Activated T-cell treated with anti-CD3 and anti-CD28 coated beads, Interleukin-2, amount 50 U/mL, for 72 hours (primary cell): ENCODE measurements at places on chromosomes 7 and 10.

DNA sequence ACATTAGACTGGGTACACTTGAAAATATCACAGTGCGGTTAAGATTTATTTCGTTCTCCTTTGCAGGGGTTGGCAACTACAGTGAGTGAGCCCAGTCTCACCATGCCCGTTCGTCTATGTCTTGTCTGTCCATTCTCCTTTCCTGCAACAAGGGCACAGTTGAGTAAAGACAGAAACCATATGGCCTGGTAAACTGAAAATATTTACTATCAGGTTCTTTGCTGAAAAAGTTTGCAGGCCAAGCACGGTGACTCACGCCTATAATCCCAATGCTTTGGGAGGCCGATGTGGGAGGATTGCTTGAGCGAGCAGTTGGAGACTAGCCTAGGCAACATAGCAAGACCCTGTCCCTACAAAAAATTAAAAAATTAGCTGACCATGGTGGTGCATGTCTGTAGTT, 11.4 kb upstream of the KCTD7 start:
- DNase-seq, result no peak

GRCh38 chr7:129468087-129468486, 33.9 kb downstream of the STRIP2 start:
- no peak for DNase-seq

DNA sequence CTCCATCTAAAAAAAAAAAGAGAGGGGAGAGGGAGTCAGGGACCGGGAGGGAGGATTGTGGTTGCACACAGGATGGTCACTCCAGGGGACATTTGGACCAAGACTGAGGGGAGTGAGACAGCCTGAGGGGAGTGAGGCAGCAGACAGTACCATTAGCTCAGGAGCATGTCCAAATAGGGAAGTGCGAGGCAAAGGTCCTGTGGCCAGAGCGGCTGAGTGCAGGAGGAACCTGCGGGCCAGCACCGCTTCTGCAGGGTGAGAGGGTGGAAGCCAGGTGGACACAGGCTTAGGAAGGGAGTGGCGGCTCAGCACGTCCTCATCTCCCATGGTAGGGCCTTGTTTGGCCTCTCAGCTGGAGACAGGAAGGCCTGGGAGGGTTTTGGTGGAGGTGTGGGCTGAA, 48.9 kb upstream of the PFKFB3 start:
- DNase-seq, result no peak

DNA sequence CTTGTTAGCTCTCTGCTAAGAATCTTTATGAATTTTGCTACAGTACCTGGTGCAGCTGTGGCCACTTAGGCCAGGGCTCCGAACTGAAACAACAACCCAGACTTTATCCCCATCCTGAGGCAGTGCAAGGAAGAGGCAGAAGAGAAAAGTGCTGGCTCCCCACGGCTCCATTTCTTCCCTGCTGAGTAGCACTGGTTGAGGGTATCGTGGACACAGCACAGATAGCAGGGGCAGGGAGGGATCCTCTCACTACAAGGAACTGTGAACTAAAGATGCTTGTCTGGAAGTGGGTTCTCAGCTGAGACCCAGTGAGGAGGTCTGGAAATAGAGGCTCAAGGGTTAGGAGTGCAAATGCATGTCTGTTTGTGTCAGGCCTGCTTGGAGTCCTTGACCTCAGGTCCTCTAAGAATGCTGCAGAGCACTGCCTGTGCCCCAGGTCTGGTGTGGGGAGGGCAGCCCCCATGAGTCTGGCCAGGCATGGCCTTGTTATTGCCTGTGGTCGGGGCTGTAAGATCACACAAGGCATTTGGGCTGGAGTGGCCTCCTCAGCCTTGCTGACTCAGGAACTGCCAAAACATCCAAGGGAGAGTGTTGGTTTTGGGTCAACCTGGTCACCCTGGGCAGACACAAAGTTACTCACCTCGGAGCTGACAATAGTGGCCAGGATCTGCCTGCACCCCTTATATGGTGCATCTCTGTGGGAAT, 58.1 kb downstream of the DMBT1 start:
- DNase-seq, result no peak

DNA sequence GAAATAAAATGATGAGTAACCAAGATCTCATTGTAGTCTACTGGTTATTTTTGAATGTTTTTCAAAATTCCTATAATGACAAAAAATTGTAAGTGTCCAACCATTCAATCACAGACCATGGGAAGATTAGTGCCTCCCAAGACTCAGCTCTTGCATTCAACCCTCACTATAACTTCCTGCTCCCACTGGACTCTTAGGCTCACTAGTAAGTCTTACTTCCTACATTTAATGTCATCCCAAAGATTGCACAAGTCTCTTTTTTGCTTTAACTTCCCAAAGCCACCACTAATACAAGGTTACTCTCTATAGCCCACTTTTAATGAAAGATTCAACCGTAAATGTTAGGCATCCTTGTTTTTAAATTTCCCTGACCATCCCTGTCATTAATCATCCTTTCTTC, 111.9 kb upstream of the NRBF2 start:
- no peak for DNase-seq

DNA sequence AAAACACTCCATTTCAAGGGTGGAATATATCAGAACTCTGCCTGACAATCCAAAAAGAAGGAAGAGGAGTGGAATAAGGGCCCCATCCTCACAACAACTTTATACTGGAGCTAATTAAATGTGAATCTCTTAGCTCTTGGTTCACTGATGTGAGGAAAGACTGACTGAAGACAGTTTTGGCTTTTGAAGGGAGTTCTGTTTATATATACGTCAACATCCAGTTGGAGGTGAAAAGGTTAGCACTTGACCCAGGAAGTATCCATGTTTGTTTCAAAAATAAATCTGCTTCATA, 3.0 kb downstream of the HOXA1 start:
- no peak for DNase-seq

GRCh38 chr10:120075349-120075748, 182.8 kb downstream of the SEC23IP start:
- DNase-seq, result no peak

- DNase-seq, result no peak
These were observed 63.3 kb downstream of the GSAP start for GRCh38 chr7:77352665-77353406.

- no peak for DNase-seq
These were observed 223.8 kb downstream of the PRPF18 start for GRCh38 chr10:13810568-13810967.

DNA sequence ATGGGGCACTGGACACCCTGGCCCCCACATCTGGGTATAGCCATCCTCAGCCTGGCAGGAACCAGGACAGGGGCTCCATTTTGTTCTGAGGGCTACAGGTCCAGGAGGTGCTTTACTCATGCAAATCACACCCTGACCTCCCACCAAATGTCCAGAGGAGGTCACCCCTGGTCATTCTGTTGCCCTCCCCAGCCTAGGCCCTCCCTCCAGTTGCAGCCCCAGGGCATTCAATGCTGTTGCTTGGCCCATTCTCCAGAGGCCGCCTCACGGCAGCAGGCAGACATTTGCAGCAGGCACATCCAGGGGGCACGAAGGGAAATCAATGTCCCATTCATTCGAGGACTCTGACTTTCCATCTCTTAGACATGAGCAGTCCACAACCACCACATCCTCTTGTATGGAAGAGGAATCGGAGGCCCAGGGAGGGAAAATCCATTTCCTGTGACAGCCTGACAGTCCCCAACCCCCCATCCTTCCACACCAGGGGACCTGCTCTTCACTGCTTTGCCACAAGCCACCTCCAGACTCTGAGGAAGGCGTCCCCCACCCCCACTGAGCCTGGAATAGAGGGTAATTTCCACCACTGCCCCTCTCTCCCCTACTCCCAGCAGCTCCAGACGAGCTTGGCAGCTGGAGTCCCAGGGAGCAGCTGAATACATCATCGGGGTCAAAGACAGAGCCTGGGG, 76.2 kb upstream of the UNC5B start:
- DNase-seq, result no peak

GRCh38 chr7:132450188-132450587, 126.1 kb downstream of the PLXNA4 start:
- DNase-seq, result peak; percentile 24

DNA sequence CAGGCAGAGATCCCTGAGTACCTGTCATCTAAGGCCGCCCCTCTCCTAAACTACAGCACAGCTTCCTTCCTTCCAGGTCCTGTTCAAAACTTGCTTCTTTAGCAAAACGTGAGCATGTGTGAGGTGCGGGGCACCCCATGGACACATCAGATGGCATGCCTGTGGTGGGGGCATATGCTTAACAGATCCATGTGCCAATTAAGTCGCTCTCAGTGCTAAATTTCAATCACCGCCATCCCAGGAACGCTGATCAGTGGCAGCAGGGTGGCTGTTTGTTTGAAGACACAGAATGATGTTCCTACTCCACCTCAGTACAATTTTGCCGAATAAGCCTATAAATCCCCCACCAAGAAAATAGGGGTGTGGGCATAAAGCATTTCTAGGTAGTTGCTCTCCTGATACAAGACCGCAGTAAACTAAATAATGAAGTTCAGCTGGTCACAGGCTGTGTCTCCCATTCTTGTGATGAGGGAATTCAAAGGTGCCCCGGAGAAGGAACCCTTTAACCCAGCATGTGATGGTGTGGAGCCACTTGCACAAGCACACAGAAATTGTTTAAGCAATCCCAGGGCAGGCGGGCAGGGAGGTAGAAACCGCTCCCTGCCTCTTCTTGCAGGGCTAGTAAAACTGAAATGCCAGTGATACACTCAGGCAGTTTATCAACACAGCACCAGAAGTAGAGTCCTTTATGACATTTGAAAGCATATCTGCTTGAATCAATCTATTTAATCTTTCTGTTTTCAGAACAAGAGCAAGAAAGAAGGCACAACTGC, 205.7 kb downstream of the SORCS1 start:
- DNase-seq, result no peak

GRCh38 chr7:86930554-86931307, 128.7 kb downstream of the ELAPOR2 start:
- no peak for DNase-seq

GRCh38 chr10:33697016-33697415, 362.5 kb upstream of the NRP1 start:
- DNase-seq, result no peak

DNA sequence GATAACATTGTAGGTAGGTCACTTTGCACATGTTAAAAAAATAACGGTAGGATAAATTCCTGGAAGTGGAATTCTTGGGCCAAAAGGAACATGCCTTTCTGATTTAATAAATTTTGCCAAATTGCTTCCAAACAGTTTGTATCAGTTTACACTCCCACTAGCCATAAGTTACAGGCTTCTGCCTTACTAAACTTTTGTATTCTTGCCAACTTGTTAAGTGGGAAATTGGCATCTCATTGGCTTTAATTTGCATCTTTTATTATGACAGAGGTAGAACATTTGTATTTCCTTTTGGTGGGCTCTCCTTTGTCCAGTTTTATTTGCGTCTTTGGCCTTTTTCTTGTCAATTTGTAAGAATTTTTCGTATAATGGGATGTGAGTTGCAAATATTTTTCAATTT, 38.3 kb upstream of the FAM180A start:
- DNase-seq, result no peak

DNA sequence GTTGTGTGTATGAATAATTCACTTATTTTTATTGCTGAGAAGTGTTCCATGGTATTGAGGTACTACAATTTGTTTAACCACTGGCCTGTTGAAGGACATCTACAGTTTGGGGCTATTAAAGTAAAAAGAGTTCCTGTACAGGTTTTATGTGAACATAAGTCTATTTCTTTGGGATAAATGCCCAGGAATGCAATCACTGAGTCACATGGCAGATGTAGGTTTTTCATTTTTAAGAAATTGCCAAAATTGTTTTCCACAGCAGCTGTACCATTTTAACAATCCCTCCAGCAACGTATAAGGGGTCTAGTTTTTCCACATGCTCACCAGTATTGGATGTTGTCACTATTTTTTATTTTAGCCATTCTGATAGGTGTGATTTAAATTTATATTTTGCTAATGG, 243.9 kb downstream of the TNS3 start:
- no peak for DNase-seq

- DNase-seq, result no peak
These were observed 39.3 kb downstream of the STEAP4 start for GRCh38 chr7:88267421-88267820.

DNA sequence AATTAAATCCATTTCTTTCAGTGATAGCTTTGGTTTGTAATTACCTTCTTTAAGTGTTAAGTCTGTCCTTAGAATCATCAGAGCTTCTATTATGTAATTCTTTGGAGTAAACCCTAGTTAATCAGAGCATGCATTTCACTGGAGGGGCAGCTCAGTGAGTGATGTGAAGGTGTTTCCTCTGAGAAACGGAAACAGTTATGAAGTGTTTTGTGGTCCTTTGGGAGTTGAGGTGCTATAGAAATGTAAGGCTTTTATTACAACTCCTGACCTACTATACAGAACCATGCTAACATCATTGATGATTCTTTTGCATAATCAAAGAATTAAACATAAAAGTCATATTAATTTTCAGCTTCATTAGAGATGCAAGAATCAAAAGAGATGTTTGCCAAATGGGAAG, 141.5 kb downstream of the EXOC4 start:
- DNase-seq, result no peak

DNA sequence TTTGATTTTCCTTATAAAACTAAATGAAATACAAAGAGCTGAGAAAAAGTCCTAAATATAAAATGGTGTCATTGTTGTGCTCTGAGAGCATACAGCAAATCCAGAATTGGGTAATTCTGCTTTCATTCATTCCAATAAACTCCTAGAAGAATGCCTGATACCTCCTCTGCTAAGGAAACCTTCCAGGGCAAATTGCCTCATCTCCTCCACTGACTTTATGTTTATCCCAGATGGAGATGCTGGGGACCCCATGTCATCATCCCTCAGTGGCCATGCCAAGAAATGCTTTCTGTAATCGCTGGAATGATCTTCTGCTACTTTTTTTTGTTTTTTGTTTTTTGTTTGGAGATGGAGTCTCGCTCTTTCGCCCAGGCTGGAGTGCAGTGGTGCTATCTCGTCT, 119.3 kb upstream of the PRKCQ start:
- no peak for DNase-seq

- DNase-seq, result no peak
These were observed 54.3 kb downstream of the SPOCK2 start for GRCh38 chr10:72034040-72034499.

DNA sequence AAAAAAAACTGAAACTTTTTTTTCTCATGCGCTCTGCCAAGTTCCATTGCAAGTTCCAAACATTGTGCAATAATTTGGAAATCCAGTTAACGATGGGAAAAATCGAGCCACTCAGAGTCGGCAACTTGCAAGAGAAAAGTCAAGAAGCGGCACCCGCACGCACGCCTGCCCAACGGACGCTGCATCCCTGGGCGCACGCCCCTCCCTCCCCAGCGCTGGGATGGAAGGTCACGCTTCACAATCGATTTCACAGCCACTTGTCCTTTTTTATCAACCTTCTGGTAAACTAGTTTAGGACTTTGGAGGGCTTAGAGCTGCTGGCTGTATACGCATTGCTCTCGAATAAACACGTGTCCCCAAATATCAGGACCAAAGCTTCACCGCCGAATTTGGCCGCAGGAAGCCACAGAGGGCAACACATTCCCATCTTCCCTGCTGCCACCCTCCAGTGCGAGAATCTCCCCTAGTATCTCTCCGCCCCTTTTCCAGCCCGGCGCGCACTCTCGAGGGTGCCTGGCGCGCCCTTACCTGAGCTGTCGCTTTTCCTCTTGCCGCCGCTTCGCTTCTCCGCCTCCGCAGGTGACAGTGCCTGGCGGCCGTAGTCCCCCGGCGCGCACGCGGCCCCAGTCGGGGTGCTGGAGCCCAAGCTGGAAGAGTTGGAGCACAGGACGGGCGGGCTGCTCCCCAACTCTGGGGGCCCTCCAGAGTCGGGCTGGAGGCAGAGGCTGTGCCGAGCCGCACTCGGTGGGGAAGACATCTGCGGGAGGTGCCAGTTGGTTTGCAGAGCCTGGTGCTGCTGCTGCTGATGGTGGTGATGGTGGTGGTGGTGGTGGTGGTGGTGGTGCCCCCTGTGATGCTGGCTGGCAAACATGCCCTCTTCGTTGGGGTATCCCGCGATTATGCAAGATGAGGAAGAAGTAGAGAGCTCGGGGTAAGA, 857 bp downstream of the MEOX2 start:
- no peak for DNase-seq
